ENCODE measurements at places on chromosomes 12 and 14. TPM values are rescaled to one million over a fixed set of nuclear protein-coding genes. Genes with fewer than 3 reads are reported as not detected.

DNA sequence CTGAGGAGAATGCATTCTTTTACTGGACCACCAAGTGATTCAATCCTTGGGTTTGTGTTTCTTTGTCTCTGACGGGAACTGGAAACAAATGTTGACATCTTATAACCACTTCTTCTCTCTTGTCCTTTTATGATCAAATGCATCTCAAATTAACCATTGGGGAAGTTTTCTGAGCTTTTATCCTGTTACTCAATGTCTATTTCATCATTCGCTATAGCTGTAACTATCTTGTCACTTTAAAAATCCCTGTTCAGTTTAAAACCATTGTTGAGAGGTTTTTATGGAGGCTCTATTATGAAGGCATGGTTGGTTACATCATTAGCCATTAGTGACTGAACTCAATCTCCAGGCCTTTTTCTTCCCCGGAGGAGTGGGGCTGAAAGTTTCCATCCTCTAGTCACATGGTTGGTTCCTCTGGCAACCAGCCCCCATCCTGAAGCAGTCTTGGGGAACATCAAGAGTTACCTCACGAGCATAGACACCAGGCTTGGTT, 2.7 kb upstream of the CLEC6A start:
- no peak for DNase-seq

- DNase-seq: no peak
These were observed 50.0 kb downstream of the NCOR2 start for GRCh38 chr12:124517260-124518050.

DNA sequence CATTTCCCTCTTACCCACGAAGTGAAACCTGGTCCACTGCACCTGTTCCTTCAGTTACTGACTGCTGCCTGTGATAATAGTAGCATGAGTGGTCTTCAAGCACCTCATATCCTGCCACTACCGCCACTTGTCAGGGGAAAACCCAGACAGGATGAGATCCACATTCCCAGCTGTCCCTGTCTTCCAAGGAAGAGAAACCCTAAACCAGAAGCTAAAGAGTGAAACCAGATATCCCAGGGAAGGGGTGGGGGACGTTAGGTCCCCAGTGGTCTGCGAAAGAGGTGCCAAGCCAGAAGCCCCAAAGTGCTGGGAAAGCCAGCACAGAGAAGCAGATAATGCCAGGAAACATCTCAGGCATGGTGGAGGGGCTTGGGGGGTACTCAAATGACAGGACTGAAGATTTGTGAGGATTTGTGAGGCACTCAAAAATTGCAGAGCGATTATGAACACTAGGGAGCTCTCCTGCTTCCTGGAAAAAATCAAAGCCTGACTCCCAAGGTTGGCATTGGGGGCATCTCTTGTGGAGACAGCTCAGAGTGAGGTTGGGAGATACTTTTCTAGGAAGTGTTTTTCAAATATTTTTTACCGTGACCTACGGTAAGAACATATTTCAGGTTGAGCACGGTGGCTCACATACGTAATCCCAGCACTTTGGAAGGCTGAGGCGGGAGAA, 77.9 kb downstream of the TMEM30B start:
- no peak for DNase-seq

- no peak for DNase-seq
These were observed 38.1 kb upstream of the PIWIL1 start for GRCh38 chr12:130299574-130299973.

- no peak for DNase-seq
These were observed 4.4 kb downstream of the OTUB2 start for GRCh38 chr14:94030571-94030970.

GRCh38 chr12:68180792-68181744, 21.5 kb upstream of the IFNG start:
- DNase-seq: no peak

DNA sequence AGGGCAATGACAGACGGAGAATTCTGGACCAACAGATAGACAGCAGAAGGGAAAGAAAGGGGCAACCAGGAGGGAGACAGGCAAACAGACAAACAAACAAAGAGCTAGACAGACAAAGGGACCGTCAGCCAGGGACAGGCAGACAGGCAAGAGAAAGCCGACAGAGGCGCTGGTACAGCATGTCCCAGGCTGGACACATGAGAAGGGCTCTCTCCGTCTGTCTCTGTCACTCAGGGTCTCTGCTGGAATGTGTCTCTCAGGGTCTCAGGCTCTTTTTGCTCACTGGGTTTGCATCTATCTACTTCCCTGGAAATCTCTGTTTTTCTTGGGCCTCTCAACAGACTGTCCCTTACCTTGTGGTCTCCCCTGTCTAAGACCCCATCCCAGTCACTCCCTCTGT, 8.2 kb upstream of the SMUG1 start:
- no peak for DNase-seq

DNA sequence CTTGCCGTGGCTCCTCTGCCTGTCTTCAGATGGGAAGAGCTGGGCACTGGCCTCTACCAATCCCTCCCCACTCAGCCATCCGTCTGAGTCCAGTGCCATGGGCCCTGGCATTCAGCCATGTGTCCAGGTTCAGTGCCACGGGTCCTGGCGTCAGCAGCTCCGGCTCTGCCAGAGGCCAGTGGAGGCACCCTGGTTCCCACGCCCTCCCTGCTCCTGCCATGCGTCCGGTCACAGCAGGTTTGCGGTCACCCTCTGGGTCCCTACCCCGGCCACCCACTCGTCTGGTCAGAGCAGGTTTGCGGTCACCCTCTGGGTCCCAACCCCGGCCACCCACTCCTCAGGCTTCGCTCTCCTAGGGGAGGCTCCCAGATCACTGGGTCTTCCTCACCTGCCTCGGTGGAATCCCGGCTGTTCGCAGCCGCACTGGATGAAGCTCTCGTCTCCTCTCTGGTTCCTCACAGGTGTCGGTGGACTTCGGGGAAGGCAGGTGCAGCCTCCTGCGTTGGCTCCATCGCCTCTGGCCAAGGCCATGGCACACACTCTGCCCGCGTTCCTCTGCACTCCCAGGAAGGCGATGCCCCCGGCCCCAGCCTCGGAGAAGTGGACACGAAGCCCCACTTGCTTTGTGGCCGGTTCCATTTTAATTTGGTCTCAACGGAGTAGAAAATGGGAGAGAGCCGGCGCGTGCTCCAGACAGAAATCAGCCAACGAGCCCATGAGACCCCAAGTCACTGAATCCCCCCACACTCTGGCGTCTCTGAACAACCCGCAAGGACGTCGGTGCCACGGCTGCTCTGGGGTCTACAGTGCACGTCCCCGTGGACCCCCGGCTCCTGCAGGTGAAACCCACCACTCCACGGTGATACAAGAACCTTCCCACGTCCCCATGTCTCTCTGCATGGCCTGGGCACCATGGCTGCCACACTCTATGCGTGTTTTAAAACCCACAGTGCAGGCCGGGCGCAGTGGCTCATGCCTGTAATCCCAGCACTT, 47.8 kb upstream of the FBRSL1 start:
- no peak for DNase-seq

GRCh38 chr12:123571343-123571813, 13.0 kb upstream of the TMED2 start:
- DNase-seq: peak; percentile 89

DNA sequence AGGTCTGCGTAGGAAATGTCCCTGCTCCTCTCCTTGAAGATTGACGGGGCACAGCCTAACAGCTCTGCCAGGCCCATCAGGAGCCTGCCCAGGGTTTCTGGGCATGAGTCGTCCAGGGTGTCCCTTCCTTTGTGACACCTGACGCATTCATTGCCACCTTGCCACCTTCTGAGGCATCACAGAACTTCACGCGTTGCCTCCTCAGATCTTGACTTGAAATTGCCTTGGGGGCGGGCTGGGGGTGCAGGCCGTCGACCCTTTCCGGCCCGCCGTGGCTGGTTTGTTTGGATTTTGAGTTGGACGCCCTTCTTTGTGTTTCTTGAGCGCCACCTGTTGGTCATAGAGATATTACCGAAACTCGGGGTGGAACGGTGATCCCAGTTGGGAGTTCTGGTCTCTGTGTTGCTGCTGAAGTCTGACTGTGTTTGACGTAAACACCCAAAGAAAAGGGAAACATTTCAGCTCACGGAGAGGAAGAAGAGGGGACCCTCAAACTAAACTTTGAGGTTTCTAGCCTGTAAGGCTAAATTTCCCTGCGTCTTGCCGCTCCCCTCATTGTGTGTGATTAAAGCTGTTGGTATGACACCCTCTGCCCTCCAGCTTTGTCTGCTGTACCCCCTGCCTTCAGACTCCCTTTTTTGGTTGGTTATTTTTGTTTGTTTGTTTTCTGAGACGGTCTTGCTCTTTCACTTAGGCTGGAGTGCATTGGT, 44.6 kb downstream of the MLXIP start:
- DNase-seq: peak; percentile 82

DNA sequence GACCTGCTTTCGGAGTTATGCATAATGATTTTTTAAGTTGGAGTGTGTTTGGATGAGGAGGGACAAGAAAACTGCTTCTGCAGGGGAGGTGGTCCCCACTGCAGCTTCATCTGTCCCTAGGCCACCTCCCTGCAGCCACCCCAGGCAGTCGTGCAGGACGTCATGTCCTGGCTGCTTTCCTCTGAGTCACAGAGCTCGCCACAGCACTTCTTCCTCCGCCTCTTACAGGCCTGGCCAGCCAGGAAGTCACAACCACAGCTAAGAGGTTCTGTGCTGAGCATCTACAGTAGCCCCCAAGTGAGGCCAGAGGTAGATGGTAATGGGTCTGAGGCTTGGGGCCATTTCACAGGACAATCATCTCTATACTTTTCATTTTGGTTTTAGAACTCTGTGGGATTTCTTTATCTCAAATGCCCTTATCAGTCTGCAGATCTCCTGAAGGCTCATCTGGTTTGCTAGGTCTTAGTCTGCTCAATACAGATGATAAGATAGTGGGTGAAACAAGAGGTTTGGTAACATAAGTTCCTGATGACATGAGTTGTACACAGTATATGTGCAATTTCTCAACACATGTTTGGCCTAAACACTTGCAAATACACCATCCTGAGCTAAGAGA, 106.4 kb downstream of the ARF6 start:
- peak; percentile 93 for DNase-seq

CLEC1B gene
- not detected for total RNA-seq
